ENCODE measurements at places on chromosomes 11 and 22. TPM values are rescaled to one million over a fixed set of nuclear protein-coding genes. Genes with fewer than 3 reads are reported as not detected.

Gene SLC22A6
- total RNA-seq = not detected

Gene MMP10
- total RNA-seq = 7.3 TPM

Gene OR52H1
- total RNA-seq = not detected

Gene PRG3
- total RNA-seq = not detected

Gene APOA5
- total RNA-seq = not detected

Gene IGLL1
- not detected for total RNA-seq

Gene ACTN3
- total RNA-seq = 0.14 TPM

Gene ME3
- total RNA-seq = 37.1 TPM

Measured in dermis blood vessel endothelial cell (primary cell).